ENCODE measurements at places on chromosomes 1 and 21.

DNA sequence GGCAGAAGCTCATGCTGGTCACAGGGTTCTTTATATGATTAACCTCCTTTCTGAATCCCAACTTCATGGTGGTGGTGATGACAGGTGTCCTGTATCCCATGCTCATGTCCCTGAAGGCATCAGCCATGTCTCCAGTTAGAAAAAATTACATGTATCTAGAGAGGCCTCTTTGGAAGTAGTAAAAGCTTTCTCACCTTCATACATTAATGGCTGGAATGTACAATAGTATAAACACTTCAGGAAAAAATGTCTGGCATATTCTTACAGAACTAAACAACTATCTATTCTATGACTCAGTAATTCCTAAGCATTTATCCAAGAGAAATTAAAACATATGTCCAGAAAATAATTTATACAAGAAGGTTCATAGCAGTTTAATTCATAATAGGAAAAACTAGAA, 34.0 kb downstream of the ADAM30 start:
- DNase-seq, result no peak

DNA sequence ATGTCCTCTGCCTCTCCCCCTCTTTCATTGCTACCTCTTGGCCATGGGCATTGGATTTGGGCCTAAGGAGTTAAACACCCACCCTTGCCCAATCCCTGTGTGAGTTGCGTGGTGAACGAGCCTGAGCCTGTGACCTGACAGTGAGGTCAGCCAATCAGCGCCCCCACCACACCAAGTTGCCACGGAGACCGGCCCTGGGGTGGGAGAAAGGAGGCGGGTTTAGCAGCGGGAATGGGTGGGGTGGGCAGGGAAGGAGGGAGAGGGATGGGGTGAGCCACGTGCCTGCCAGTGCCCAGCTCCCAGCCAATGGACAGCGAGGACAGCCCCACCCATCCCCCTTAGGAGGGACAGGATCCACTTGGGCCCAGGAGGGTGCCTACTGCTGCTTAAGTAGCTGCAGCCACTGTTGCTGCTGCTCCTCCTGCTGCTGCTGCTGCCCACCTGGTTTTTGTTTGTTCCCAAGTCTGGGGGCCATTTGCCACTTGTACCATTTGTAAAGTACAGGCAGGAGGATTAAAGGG, 9.5 kb downstream of the ZBTB7B start:
- DNase-seq, result no peak

DNA sequence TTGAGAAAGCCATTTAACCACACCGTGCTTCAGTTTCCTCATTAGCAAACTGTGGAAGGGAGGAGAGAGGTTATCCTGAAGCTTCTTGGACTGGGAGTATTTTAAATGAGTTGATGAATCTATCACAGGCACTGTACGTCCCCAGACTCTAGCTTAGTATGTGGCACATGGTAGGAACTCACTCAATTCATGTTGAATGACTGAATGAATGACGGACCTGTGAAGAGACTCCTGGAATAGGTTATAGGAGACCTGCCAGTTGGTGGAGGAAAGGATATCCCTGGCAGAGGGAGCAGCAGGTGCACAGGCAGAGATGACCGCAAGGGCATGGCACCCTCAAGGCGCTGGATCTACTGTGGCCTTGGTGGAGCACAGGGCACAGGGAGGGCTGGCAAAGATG, 118.5 kb downstream of the HMGB4 start:
- no peak for DNase-seq

DNA sequence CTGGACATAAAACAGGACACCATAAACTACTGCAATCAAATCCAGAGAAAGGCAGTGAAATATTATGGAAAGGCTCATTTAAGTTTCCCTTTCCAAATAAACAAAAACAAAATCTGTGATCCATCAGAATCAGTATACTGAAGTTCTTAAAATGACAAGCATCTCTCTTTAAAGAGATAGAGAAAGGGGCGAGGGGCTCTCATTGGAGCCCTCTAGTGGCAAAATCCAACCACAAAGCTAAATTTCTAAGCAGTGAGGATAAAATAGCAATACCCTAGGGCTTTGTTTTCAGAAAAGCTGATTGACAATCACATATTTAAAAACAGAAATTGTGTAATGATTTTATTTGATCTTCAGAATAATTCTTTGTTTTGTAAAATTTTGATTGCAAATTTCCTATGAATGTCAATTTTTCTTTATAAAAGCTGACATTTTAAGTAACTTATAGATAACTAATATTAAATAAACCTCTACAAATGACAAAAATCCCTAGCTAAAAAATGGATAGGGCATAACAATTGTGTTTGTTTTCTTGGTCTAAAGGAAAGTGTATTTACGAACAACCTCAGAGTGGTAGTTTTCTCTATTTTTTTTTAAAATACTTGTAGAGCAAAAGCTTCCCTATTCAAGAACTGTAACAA, 138.2 kb downstream of the COL24A1 start:
- peak; percentile 28 for DNase-seq

- no peak for DNase-seq
These were observed 86.2 kb upstream of the HP1BP3 start for GRCh38 chr1:20873311-20873710.

GRCh38 chr1:43549921-43550597, 19.4 kb downstream of the PTPRF start:
- no peak for DNase-seq

GRCh38 chr21:35932232-35932911, 128.0 kb downstream of the SETD4 start:
- DNase-seq, result no peak

DNA sequence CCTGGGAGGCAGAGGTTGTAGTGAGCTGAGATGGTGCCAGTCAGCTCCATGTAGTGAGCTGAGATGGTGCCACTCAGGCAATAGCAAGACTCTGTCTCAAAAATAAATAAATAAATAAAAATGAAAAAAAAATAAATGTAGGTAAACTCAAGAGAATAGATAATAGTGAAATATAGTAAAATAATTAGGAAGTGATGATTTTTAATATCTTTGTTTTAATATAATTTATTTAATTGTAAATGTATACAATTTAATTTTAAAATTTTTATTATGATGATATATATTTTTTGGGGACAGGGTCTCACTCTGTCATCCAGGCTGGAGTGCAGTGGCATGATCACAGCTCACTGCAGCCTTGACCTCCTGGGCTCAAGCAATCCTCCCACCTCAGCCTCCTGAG, 19.6 kb upstream of the SERINC2 start:
- DNase-seq, result no peak

- DNase-seq, result no peak
These were observed 419.6 kb downstream of the NEGR1 start for GRCh38 chr1:71862756-71863155.

- DNase-seq, result no peak
These were observed 46.3 kb downstream of the ELAPOR1 start for GRCh38 chr1:109160071-109160840.

DNA sequence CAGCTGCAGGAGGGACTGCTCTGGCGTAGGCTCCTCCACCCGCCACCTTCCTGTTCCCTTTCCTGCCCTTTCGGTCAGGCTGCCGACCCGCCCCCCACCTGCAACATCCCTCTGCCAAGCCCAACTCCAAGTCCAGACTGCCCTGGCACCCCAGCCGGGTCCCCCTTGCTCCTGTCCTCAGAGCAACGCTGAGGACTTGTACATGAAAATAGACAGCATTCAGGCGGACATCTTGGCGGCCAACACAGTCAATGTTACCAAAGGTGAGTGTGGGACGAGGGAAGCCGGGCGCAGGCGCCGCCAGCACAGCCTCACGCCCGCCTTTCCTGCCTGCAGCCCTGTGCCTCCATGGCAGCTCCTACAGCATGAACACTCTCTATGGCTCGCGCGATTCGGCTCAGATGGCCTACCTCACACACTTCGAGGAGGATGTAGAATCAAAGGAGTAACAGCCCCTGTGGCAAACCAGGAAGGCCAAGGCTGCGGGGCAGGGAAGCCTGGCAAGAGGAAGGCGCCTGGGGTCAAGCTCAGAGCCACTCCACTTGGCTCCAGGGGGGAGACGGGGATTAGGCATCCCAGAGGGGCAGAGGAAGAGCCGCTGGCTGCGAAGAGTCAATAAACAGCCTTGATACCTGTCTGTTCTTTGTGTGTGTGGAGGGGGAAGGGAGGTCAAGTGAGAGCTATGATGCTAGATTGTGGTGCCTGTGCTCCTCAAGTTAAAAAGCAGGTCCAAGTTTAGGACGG, 5.8 kb downstream of the RNU5D-1 start:
- DNase-seq, result no peak

GRCh38 chr1:168362991-168363390, 82.3 kb downstream of the TBX19 start:
- DNase-seq, result no peak

DNA sequence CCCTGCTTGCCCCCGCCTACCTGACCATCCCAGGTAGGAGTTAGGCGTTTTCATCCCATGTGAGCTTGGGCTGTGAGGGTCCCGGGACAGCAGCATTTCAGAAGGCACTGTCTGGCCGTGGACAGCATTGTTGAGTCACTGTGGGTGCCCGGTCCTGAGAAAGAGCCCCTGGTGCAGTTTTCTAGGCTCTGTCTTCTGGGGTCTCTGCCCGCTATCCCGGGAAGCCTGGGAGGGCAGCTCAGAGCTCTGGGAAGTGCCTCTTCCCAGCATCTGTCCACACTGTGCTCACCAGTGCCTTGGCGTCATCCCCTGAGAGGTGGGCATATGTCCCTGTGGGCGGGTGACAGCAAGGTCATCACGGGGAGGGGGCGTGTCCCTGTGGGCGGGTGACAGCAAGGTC, 11.4 kb upstream of the ZNF669 start:
- DNase-seq, result no peak

Data from left renal cortex interstitium (tissue), 4 donors.